RWPE2 (cell line): ENCODE measurements at places on chromosomes 6 and 20.

DNA sequence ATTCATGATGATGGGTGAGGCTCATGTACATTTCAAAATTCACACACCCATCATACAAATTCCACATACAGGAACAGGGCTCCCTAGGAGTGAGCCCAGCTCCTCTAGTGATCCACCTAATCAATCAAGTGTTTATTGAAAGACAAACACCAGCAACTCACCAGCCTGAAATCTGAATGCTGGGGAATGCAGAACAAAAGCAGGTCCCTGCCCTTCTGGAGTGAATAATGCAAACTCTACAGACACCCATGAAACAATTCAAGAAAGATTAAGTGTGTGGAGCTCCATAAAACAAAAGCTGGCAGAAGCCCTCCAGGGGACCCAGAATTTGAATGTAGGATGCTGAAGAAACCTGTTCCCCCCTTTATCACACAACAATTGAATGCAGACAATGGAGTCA lies 396.7 kb upstream of the JARID2 start:
- DNase-seq = no peak

- no peak for DNase-seq
Observed at GRCh38 chr6:165231177-165231576, 78.2 kb downstream of the C6orf118 start.

- DNase-seq = no peak
Observed at GRCh38 chr6:20403766-20404640, 2.3 kb downstream of the E2F3 start.

DNA sequence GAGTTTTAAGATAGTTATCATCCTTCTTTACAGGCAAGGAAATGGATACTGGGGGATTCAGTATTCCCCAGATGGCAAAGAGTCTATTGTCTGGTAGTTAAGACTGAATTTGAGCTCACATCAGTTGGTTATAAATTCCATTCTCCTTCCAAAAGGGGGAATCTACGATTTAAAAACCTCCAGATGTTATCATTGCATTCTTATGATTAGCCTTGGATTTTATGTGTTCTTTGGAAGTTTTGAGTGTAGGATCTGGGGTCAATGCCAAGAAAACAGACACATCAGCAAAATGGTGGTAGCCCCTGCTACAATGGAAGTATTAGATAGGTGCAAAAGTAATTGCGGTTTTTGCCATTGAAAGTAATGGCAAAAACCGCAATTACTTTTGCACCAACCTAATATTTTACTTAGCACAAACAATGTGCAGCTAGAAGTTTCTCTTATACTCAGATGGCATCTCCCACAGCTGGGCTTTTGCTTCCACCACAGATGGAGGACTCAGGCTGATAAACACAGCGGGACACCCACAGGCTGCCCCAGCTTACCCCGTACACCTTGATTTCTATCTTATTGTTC lies 168.2 kb upstream of the RIN2 start:
- no peak for DNase-seq

DNA sequence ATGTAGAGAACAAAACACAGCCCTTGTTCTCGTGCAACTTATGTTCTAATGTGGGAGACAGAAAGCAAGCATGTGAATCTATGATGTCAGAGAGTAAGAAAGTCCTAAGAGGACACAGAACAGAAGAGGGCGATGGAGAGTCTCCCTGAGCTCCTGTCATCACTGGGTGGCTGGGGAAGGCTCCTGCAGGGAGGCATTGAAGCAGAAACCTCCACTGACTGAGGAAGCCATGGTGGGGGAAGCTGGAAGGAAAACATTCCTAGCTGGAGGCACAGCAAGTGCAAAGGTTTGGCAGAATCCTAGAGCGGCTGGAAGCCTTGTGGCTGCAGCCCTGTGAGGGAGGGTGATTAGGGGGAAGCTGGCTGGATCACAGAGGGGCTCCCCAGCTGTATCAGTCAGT lies 248.0 kb downstream of the CDH26 start:
- peak; percentile 70 for DNase-seq

DNA sequence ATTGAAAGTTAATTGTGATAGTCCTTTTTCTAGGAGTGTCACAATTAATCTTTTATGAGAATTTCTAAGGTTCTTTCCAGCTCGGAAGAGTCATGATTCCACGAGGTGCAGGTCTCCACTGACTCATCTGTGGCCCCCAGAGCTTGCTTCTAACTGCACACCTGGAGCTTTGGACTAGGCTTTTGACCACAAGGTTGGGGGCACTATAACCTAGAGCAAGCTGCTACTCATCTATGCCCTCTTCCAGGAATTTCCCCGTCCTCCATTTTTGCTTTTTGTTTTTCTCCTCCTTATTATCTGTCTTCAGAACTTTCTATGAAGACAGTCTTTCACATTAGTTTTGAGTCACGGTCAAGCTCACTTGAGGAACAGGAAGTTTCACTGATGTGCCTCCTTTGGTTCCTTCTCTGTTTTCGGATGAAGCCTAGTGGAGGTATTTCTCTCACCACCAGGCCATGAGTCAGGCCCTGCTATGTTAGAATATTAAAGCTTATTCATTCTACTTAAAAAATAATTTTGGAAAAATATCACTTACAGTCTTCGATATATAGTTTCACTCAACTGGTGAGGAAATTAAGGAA lies 119.2 kb upstream of the INSM1 start:
- no peak for DNase-seq

- no peak for DNase-seq
Observed at GRCh38 chr6:116536216-116536621, 9.3 kb downstream of the TRAPPC3L start.

DNA sequence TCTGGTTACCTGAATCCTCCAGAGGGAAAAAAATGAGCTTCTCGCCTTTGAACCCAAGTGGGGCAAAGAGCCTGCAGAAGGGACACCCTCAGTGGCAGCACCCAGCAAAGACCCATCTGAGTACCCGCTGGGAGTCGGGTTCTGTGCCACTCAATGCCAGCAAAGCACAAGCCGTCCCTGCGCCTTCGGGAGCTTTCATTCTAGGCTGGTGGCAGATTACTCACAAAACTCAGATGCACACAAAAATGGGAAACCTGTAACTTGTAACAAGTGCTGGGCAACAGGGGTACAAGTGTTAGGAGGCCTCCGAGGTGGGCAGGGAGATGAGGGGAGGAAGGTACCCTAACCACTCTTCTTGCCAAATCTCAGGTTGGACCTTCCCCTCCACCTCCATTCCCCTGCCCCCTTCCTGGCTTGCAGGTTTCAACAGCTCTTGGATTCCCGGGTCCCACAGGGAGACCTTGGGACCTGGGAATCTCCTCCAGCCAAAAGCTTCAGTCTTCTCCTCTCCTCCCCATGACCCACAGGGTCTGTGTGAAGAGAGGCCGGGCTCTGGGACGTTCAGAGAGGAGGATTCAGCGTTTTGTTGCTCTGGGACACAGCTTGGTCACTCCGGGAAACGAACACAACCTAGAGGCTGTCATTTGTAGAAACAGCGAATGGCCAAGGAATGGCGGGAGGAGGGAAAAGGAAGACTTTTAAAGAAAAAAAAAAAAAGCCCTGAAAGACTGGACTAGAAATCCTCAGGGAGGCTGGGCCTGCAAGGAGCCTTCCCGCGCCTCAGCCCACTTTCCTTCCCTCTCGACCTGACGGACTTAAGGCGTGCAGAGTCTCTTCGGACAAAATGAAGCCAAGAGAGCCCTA lies 1.2 kb upstream of the PARD6B start:
- peak; percentile 73 for DNase-seq

GRCh38 chr20:10795286-10796026 lies 121.7 kb upstream of the JAG1 start:
- no peak for DNase-seq

DNA sequence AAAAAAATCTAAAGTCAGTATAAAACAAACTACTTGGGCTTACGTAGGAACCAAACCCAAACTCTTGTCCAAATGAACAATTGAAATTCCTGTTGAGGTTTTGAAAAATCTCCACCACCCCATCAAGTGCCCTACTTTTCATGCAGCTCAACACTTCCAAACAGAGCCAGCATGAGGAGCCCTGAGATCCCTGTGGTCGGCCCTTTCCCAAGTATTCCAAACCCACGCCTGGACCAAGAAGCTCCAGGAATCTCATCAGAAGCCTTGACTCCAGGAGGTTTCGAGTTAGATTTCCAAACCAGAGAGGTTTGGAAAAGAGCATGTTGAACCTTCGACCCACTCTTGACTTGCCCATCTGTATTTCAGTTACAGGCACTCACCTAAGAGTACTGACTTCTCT lies 179.3 kb downstream of the MTFR2 start:
- DNase-seq = no peak

- no peak for DNase-seq
Observed at GRCh38 chr6:106513808-106514582, 115.3 kb downstream of the RTN4IP1 start.

- no peak for DNase-seq
Observed at GRCh38 chr6:134145786-134146185, 93.4 kb upstream of the SLC2A12 start.

GRCh38 chr20:14406495-14406894 lies 69.1 kb upstream of the FLRT3 start:
- no peak for DNase-seq

- DNase-seq = no peak
Observed at GRCh38 chr6:47237196-47237595, 72.5 kb downstream of the TNFRSF21 start.

- DNase-seq = no peak
Observed at GRCh38 chr6:71468841-71469700, 180.5 kb downstream of the OGFRL1 start.

GRCh38 chr6:111291336-111292259 lies 191.4 kb downstream of the REV3L start:
- no peak for DNase-seq

- peak; percentile 73 for DNase-seq
Observed at GRCh38 chr20:37845241-37845681, 57.7 kb upstream of the VSTM2L start.

DNA sequence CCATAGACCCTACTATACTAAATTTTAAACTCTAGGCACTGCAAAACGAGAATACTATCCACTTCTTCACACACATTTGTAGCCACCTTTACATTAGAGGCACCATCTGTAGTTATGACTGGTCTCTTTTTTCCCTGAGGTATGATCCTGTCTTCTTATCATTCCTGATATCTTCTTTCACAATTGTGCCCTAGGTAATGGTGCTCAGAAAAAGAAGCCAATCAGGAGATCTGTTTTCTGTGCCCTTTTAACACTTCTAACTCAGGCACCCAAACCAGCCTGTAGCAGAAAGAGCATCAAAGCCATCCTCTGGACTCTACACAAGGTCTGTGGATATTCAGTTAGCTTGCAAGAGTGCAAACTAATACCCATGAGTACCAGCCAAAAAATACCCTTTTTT lies 149.7 kb upstream of the SGK1 start:
- DNase-seq = no peak

DNA sequence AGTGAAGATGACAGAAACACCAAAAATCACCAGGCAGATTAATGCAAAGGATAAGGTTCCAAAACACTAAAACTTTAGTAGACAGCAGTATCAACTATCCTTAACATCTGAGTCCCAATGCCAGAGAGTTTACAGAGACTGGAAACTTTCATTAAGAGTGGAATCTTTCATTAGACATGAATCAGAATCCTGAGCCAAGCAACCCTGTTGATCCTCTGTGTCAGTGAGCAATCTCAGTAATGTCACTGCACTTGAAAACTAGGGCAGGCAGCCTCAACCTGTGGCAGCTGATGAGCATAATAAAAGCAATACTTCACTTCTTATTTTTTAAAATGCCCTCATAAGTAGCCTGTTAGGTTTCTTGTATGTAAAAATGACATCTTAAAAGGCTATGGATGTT lies 252.8 kb upstream of the PLN start:
- no peak for DNase-seq
